Sciatic nerve (tissue), 2 donors: ENCODE measurements at places on chromosomes 11 and 22.

DNA sequence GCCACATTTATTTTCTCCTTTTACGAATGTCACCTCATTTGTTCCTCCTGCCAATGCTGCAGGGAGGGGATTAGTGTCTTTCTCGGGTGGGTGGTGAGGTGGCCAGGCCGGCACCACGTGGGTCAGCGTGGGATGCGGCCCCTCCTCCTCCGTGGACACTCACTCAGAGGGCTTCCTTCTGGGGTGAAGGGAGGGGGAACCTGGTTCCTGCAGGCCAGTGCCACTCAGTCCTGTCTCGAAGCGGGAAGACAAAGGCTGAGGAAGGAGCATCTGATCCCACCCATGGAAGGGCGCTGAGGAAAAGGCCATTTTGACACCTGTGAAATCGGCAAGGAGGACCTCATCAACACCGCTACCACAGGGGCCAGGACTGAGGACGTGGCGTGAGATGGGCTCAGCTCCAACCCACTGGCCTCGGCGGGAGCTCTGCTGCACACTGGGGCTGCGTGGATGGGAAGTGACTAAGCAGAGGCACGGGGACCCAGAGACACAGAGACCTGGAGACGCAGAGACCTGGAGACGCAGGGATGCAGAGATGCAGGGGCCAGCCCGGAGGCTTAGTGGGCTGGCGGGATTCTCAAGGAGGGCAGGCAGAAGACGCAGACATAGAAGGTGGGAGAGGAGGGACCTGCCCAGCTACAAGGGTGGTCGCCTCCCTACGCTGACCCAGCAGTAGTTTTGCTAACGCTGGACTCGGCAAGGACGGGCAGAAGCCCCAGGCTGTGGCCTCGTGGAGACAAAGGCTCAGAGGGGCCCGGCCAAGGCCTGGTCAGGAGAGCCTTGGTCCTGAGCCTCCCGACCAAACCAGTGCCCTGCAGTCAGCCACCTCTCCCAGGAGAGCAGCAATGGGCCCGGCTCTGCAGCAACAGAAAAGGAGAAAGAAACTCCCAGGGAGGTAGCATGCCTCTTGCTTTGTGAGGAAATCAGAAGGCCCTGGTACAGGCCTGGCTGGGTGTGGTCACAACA lies 1071.2 kb downstream of the BRD1 start:
- DNase-seq, result peak; percentile 33

GRCh38 chr11:72799441-72799840 lies 5.6 kb upstream of the STARD10 start:
- no peak for DNase-seq

DNA sequence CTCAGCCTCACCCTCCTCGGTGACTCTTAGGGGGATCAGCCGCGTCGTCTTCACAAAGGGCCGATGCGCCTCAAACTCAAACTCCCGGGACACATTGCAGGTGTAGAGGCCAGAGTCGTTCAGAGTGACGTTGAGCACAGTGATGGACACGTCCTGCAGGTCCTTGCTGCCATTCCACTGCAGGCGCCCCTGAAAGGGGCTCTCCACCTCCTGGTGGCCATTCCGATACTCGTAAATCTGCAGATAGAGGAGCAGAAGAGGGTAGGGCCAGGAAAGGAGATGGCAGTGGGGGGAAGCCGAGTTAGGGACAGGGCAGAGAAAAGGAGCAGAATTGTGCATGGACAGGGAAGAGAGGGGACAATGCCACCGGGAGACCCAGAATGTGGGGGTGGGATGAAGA lies 12.0 kb downstream of the SCN3B start:
- no peak for DNase-seq

DNA sequence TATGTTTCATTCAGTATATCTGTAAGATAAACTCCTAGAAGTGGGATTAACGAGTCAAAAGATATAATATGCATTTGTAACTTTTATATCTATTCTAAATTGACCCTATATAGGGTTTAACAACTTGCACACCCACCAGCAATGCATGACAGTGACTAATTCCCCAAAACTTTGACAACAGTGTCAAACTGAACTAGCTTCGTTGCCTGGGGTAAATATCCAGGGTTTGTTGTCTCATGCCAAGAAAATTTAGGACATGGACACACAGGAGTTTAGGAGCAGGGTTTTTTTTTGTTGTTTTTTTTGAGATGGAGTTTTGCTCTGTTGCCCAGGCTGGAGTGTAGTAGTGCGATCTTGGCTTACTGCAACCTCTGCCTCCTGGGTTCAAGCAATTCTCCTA lies 5.1 kb downstream of the SNU13 start:
- no peak for DNase-seq

- DNase-seq, result no peak
Observed at GRCh38 chr11:118215262-118215661, 9.5 kb downstream of the JAML start.

GRCh38 chr11:68956547-68957254 lies 24.1 kb downstream of the MRGPRD start:
- no peak for DNase-seq

GRCh38 chr22:22371031-22371541 lies 126.5 kb downstream of the VPREB1 start:
- no peak for DNase-seq

- DNase-seq, result no peak
Observed at GRCh38 chr11:23310276-23310675, 450.0 kb upstream of the CCDC179 start.

- no peak for DNase-seq
Observed at GRCh38 chr11:44889266-44889665, 61.4 kb downstream of the TP53I11 start.

GRCh38 chr11:11582011-11582701 lies 39.6 kb downstream of the GALNT18 start:
- DNase-seq, result no peak

GRCh38 chr11:131792243-131792642 lies 421.8 kb downstream of the NTM start:
- no peak for DNase-seq

DNA sequence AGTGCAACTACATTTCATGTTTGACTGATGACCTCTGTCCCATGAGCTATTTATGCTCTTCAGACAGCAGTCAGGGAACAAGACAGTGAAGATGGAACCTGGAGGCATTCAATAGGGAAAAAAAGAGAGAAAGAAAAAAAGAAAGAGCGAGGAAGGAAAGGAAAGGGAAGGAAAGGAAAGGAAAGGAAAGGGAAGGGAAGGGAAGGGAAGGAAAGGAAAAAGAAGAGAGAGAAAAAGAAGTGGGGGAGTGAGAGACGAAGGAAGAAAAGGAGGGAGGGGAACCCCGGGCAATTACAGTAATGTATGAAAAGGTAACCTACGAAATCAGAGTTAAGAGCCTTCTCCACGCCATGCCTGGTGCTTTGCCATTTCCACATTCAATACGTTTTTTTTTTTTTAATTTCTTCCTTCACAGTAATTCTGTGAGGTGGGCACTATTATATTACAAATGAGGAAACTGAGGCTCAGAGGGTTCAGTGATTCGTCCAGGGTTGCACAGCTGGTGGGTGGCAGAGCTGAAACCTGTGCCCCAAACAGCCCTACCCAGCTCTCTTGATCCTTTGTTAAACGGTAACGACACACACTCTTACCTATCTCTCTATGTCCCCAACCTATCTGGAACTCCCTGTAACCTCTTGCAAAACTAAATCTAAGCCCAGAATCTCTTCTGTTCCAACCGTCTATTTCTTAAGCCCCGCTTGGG lies 39.3 kb downstream of the ETS1 start:
- no peak for DNase-seq

DNA sequence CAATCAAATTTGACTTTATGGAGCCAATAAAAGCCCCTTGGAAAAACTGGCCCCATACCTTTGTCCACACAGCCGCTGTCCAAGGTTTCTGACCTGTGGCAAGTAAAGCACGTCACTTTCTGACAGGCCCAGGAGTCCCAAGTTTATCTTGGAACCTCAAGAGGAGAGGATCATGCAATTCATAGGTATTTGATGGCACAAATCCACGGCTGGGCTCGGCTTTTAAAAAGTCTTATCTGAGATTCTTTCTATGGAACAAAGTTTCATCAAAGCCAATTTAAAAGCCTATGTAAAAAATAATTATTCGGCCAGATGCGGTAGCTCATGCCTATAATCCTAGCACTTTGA lies 13.6 kb downstream of the TMEM138 start:
- peak; percentile 67 for DNase-seq

DNA sequence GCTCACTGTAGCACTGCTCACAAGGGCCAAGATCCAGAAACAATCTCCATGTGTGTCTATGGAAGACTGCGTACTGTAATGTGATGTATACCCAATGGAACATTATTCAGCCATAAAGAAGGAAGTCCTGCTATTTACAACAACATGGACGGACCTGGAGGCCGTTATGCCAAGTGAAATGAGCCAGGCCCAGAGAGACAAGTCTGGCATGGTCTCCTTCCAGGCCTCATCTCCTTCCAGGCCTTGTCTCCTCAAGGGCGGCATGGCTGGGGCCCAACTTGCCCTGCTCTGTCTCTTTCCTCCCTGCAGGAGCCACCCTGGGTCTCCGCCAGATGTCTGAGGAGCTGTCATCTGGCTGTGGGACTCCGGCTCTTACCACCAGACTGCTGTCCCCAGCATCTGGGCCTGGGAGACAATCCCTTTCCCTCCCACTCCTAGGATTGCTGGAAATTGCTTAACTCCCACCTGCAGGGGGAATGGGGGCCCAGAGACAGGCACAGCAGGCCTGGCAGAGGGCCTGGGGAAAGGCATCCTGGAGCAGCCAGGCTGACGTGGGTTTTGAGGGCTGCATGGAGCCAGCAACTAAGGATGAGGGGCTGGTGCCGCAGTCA lies 1326.6 kb downstream of the TBC1D22A start:
- DNase-seq, result no peak

DNA sequence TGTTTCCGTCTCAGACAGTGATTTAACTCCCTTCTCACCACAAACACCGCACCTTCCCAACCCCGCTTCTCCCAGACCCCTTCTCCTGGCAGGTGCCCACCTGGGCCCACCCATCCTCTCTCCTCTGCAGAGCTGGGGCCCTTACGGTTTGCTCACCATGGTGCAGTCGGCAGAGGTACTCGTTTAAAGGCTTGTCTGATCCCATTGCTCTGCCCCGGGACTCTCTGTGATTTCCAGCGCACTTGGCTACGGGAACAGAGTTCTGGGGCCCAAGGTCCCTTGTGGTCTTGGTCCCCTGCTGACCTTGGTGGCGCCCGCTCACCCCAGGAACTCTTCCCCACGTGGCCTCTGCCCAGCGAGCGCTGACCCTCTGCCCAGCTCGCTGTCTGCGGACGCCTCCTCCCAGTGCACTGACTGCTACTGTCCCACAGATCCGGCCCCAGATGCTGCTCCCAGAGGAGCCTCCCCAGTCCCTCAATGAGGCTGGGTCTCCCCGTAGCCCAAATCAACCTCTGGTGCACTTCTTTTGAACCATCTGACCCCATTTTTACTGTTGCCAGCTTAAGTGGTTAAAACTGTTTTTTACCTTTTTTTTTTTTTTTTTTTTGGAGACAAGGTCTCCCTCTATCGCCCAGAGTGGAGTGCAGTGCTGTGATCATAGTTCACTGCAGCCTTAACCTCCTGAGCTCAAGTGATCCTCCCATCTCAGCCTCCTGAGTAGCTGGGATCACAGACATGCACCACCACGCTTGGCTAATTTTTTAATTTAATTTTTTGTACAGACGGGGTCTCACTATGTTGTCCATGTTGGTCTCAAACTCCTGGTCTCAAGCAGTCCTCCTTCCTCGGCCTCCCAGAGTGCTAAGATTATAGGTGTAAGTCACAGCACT lies 21.3 kb upstream of the CTSD start:
- DNase-seq, result peak; percentile 39

GRCh38 chr11:91810871-91811270 lies 413.7 kb upstream of the FAT3 start:
- DNase-seq, result no peak

DNA sequence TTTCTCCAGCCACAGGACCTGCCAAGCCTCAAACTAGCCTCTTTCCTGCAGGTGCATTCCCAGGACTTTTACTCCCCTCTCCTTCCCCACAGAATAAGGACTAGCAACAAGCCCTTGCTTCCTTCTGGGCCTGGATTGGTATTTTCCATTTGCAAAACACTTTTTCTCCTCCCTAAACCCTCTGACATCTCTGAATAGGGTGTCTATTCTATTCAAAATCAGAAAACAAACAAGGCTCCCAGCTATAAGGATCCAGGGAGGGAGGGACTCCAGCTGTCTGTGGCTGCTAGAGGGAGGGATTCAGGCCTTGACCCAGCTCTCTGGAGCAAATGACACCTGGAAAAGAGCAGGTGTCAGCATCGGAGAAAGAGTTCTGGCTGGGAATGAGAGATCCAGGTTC lies 168.5 kb upstream of the BDNF start:
- no peak for DNase-seq

GRCh38 chr11:4982678-4983077 lies 12.0 kb upstream of the OR51L1 start:
- DNase-seq, result no peak

DNA sequence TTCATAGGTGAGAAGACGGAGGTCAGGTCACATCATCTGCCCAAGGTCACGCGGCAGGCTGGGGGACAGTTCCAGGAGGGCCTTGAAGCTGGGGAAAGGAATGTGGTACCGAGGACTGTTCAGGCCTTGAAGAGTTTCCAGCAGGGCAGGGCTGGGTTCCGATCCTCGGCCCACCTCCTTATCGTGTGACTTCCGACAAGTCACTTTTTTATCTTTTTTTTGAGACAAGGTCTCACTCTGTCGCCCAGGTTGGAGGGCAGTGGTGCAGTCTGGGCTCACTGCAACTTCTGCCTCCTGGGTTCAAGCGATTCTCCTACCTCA lies 623 bp downstream of the NDUFS8 start:
- no peak for DNase-seq

- peak; percentile 22 for DNase-seq
Observed at GRCh38 chr11:117303646-117304315, 12.3 kb downstream of the BACE1 start.

DNA sequence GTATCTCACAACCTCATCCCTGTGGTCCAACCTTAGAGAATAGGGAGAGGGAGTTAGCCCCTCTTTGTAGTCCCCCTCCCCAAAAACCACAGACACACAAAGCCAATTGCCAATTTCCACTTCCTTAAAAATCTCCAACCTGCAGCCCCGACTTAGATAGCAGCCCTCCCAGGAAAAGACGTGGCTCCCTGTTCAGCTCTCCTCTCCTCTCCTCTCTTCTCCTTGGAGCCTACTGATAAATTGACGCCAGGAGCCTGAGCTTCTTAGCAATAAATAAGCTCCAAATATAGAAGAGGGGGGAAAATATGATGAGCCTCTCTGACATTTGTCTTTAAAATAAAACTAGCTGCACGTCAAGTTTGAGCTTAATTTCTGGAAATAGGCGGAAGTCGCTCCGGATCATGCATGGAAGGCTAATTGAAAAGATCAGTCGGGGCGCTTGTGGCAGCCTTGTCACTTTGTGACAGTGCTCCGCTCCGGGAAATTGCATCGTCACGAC lies 7.3 kb downstream of the PAX6 start:
- no peak for DNase-seq

GRCh38 chr11:130852589-130852988 lies 63.7 kb downstream of the SNX19 start:
- no peak for DNase-seq

DNA sequence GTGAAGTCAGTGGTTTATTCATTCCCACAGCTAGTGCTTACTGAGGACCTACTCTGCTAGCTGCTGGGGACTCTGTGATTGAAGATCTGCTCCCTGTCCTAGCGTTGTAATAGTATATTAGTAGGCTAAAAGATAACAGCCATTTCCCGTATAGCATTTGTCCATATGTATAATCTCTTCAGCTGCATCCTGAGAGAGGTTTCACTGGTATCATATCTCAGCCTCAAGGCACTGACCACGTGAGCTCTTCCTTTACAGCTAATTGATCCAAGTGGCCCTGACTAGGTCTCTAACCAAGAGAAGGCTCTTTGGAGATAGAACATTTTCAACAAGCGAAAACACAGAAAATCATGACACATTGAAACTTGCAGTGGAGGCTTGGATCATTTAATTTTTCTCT lies 110.2 kb downstream of the APIP start:
- DNase-seq, result no peak

- no peak for DNase-seq
Observed at GRCh38 chr11:32671051-32671450, 87.4 kb downstream of the EIF3M start.
